ENCODE measurements at places on chromosomes 1 and 21.

GRCh38 chr1:76635784-76636183, 231.5 kb upstream of the ST6GALNAC5 start:
- DNase-seq: no peak
- H3K27ac ChIP-seq: no peak overlapping the region
- H3K4me3 ChIP-seq: no peak overlapping the region
- H3K36me3 ChIP-seq: no peaks in the 10 kb centered on the region
- H3K4me1 ChIP-seq: no peaks in the 10 kb centered on the region
- H3K27me3 ChIP-seq: no peaks in the 10 kb centered on the region

GRCh38 chr1:97632776-97633175, 288.1 kb downstream of the DPYD start:
- no peak overlapping the region for H3K27ac ChIP-seq
- H3K4me3 ChIP-seq: no peak overlapping the region
- no peaks in the 10 kb centered on the region for H3K4me1 ChIP-seq
- H3K36me3 ChIP-seq: no peaks in the 10 kb centered on the region

- H3K36me3 ChIP-seq: no peaks in the 10 kb centered on the region
- no peak overlapping the region for H3K27ac ChIP-seq
- H3K4me1 ChIP-seq: no peaks in the 10 kb centered on the region
- H3K27me3 ChIP-seq: no peaks in the 10 kb centered on the region
- H3K4me3 ChIP-seq: no peak overlapping the region
These were observed 13.7 kb upstream of the RHEX start for GRCh38 chr1:206039046-206039973.

- H3K27ac ChIP-seq: no peak overlapping the region
- H3K4me3 ChIP-seq: no peak overlapping the region
These were observed 1244.1 kb upstream of the ADGRL4 start for GRCh38 chr1:80250573-80251168.

GRCh38 chr1:184112176-184112948, 60.8 kb downstream of the TSEN15 start:
- H3K36me3 ChIP-seq: no peaks in the 10 kb centered on the region
- no peak overlapping the region for H3K4me3 ChIP-seq

DNA sequence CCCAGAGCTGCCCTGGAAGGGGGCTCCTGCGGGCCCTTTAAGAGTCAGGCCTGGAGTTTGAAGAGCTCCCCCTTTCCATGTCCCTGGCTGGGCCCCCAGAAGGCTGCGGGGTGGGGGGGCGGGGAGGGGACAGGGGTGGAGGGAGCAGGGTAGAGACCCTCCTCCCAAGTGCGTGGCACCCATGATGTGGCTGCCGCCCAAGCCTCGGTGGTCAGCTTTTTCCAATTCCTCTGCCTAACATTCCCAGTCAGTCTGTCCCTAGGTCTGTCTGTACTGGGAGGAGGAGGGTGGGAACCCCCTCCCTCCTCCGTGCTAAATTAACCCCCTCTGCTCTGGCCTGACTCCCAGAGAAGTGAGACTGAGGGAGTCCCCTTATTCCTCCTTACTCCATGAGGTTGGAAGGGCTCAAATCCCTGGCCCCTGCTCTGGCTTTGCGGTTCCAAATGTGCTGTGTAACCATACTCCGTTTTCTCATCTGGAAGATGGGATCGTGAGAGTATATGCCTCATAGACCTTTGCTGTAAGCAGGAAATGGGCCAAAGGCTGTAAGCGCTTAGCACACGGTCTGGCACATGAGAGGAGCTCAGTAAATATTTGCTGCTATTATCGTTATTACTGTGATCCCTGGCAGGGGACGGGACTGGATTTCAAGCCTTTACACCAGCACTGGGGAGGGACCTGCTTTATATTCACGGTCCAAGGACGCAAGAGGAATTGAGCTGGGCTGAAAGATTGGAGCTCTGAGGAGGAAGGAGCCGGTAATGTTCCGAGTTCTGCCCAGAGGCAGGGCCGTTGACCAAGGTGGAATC, 658 bp upstream of the COL16A1 start:
- H3K4me1 ChIP-seq: peaks cover 57% of the 10 kb centered on the region
- no peaks in the 10 kb centered on the region for H3K27me3 ChIP-seq
- no peak overlapping the region for H3K4me3 ChIP-seq
- no peak for DNase-seq
- no peak overlapping the region for H3K27ac ChIP-seq

DNA sequence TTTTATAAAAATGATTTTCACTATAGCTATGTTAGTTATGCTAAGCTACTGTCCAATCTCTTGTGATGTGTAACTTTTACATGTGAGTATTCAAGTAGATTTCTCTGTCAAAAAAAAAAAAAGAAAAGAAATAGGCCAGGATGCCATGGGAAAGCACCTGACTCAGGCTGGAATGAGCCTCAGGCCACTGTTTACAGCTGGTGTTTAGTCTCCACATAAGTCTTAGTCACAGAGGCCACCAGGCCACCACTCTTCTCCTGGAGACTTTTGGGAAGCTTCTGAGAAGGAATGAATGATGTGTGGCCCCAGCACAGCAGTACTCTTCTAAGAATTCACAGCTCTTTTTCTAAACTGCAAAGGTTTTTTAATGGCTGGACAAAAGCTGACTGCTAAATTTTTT, 48.9 kb downstream of the CHML start:
- H3K27ac ChIP-seq: peak overlapping the region; percentile 78
- H3K27me3 ChIP-seq: no peaks in the 10 kb centered on the region
- peak; percentile 92 for DNase-seq
- H3K4me3 ChIP-seq: no peak overlapping the region
- peaks cover 19% of the 10 kb centered on the region for H3K36me3 ChIP-seq

GRCh38 chr1:173532237-173532636, 55.1 kb downstream of the PRDX6 start:
- no peaks in the 10 kb centered on the region for H3K36me3 ChIP-seq
- no peaks in the 10 kb centered on the region for H3K4me1 ChIP-seq
- no peak overlapping the region for H3K4me3 ChIP-seq
- DNase-seq: no peak

DNA sequence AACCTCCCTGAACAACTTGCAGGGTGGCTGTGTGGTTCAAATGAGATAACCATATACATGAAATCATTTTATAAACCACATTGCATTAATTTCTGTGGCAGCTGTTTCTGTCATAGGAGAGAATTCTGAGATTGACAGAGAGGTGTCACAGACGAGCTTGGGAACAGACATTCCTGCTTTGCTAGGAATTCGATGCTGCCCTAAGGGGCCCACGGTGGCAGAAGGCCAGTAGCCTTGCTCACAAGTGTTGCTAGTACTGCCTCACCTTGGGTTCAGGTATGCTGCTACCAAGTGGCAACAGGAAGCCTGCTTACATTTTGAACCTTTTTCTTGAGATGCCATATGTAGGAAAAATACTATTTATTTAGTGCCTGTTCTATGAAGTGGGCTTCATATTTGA, 13.4 kb downstream of the KCNA10 start:
- no peak overlapping the region for H3K4me3 ChIP-seq
- no peak overlapping the region for H3K27ac ChIP-seq
- no peaks in the 10 kb centered on the region for H3K4me1 ChIP-seq

- no peaks in the 10 kb centered on the region for H3K4me1 ChIP-seq
- DNase-seq: no peak
- no peaks in the 10 kb centered on the region for H3K36me3 ChIP-seq
- no peaks in the 10 kb centered on the region for H3K27me3 ChIP-seq
- no peak overlapping the region for H3K27ac ChIP-seq
- no peak overlapping the region for H3K4me3 ChIP-seq
These were observed 52.9 kb downstream of the LRRIQ3 start for GRCh38 chr1:74145086-74145485.

- no peaks in the 10 kb centered on the region for H3K36me3 ChIP-seq
- DNase-seq: no peak
- no peak overlapping the region for H3K27ac ChIP-seq
- no peaks in the 10 kb centered on the region for H3K4me1 ChIP-seq
- no peaks in the 10 kb centered on the region for H3K27me3 ChIP-seq
These were observed 322.4 kb upstream of the DEPDC1 start for GRCh38 chr1:68819190-68819829.

GRCh38 chr1:195188821-195189220, 1419.4 kb downstream of the KCNT2 start:
- no peak overlapping the region for H3K27ac ChIP-seq
- no peak overlapping the region for H3K4me3 ChIP-seq

DNA sequence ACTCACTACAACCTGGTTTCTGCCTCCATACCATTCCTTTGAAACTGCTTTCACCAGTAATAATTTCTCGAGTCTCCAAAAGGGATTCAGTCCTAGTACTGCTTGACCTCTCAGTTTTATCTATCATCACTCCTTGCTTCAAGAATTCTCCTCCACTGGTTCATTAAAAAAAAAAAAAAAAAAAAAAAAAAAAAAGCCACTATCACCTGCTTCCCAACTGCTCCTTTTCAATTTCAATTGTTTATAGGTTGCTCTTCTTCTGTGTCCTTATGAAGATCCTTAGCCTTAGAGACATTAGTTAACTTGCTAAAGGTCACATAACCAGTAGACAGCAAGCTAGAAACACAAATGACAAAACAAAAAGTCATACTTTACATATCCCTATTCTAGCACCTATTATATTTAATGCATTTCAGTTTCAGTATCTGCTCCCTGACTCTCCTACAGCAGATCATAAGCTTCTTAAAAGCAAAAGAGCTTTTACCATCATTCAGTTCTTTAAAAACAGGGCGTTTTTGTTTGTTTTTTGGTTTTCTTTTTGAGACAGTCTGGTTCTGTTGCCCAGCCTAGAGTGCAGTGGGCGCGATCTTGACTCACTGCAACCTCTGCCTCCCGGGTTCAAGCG, 7.1 kb downstream of the NRDC start:
- H3K36me3 ChIP-seq: no peaks in the 10 kb centered on the region
- H3K27me3 ChIP-seq: no peaks in the 10 kb centered on the region
- DNase-seq: no peak
- no peak overlapping the region for H3K27ac ChIP-seq
- no peak overlapping the region for H3K4me3 ChIP-seq

- H3K4me1 ChIP-seq: no peaks in the 10 kb centered on the region
- DNase-seq: no peak
- H3K4me3 ChIP-seq: no peak overlapping the region
- no peaks in the 10 kb centered on the region for H3K27me3 ChIP-seq
- no peak overlapping the region for H3K27ac ChIP-seq
- H3K36me3 ChIP-seq: no peaks in the 10 kb centered on the region
These were observed 106.2 kb downstream of the CACHD1 start for GRCh38 chr1:64575881-64576676.

DNA sequence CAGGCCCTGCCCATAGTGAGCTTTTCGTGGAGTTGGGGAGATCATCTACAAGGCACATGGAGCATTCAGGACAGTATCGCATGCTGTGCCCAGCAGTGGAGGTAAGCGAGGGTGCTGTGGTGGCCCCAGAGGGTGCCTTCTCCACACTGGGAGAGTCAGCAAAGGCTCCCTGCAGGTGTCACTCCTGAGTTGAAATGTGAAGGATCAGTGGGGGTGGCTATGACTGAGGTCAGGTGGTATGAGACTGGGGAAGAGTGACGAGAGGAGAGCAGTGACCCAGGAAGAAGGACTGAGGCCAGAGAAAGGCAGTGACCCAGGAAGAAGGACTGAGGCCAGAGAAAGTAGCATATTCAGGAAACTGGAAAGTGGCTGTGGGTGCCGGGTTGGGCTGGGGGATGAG, 53.0 kb downstream of the SPAG17 start:
- no peak for DNase-seq
- H3K4me3 ChIP-seq: no peak overlapping the region
- no peaks in the 10 kb centered on the region for H3K36me3 ChIP-seq
- H3K4me1 ChIP-seq: no peaks in the 10 kb centered on the region
- no peak overlapping the region for H3K27ac ChIP-seq
- no peaks in the 10 kb centered on the region for H3K27me3 ChIP-seq

DNA sequence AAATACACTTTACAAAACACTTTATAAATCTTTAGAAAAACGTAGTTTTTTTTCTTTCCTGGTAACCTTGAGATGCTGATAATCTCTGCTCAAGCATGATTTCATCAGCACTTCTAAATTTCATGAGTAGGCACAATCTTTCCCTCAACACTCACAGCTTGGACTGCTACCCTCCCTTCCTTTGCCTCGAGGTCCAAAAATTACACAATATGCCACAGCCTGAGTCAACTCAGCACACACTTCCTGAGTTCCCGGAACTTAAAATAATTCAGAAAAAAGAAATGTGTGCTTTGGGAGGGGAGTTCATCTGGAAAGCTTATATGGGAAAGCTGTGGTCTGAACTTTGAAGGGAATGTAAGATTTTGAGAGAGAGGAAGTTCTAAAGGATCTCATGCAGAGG, 5.9 kb downstream of the CLCA2 start:
- no peaks in the 10 kb centered on the region for H3K36me3 ChIP-seq
- no peaks in the 10 kb centered on the region for H3K27me3 ChIP-seq
- peak overlapping the region; percentile 87 for H3K27ac ChIP-seq
- H3K4me1 ChIP-seq: peaks cover 42% of the 10 kb centered on the region
- peak overlapping the region; percentile 15 for H3K4me3 ChIP-seq

DNA sequence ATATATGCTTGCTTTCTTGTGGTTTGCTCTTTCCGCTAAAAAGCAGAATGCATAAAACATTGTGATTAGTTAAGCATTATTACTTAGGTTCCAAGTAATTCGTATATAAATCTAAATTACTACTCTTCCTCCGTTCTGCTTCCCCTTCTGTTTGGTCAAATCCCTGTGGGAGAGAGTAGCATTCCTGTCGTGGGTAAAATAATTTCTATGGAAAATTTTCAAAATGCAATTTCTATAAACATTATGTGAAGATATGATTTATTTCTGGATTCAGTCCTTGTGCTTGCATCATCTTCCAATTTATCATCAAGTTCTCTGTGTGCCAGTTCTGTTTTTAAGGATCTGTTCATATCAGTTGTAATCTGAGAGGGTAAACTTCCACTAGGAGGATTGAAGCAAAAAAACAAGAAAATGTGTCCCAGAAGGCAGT, 7.2 kb upstream of the WARS2 start:
- no peak overlapping the region for H3K4me3 ChIP-seq
- H3K27me3 ChIP-seq: no peaks in the 10 kb centered on the region
- DNase-seq: no peak
- no peak overlapping the region for H3K27ac ChIP-seq
- peaks cover 6% of the 10 kb centered on the region for H3K36me3 ChIP-seq

- H3K4me3 ChIP-seq: no peak overlapping the region
- no peaks in the 10 kb centered on the region for H3K36me3 ChIP-seq
- no peak overlapping the region for H3K27ac ChIP-seq
- no peaks in the 10 kb centered on the region for H3K4me1 ChIP-seq
These were observed 1109.8 kb upstream of the B3GALT2 start for GRCh38 chr1:194296201-194296600.

- H3K36me3 ChIP-seq: no peaks in the 10 kb centered on the region
- H3K27ac ChIP-seq: peak overlapping the region; percentile 85
- DNase-seq: peak; percentile 86
- H3K27me3 ChIP-seq: no peaks in the 10 kb centered on the region
These were observed 15.1 kb downstream of the BLACAT1 start for GRCh38 chr1:205440476-205441317.

- H3K36me3 ChIP-seq: no peaks in the 10 kb centered on the region
- no peak for DNase-seq
- H3K27ac ChIP-seq: no peak overlapping the region
- H3K4me1 ChIP-seq: no peaks in the 10 kb centered on the region
- H3K4me3 ChIP-seq: no peak overlapping the region
These were observed 26.2 kb downstream of the MAGI3 start for GRCh38 chr1:113416496-113416895.

DNA sequence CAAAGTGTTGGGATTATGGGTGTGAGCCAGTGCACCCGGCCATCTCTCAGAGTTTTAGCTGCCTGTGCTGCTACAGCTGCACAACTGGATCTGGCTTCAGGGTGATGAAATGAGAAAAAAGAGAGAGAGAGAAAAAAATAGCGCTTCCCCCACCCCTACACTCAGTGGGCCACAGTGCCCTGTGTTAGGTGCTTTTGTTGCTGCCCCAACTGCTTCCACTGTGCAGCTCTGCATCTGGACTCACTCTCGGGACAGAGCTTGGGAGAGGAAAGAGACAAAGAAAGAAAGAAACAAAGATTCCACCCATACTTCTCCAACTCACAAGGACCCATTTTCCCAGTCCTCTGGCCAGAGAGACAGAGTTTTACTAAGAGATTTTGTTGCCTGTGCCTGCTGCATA, 50.4 kb downstream of the INAVA start:
- no peaks in the 10 kb centered on the region for H3K4me1 ChIP-seq
- H3K4me3 ChIP-seq: no peak overlapping the region
- no peak for DNase-seq
